ENCODE measurements at places on chromosomes 7 and 10. TPM values are rescaled to one million over a fixed set of nuclear protein-coding genes. Genes with fewer than 3 reads are reported as not detected.
A peak's percentile ranks its signal among the peaks of the same experiment; 100 is the strongest.

The NODAL gene
- polyA plus RNA-seq = not detected

The METTL27 gene
- 4.8 TPM for polyA plus RNA-seq

The SSC4D gene
- not detected for polyA plus RNA-seq

The HMX3 gene
- polyA plus RNA-seq = not detected

- no peaks in the 10 kb centered on the region for H3K27me3 ChIP-seq
- no peak overlapping the region for H3K4me3 ChIP-seq
- no peaks in the 10 kb centered on the region for H3K36me3 ChIP-seq
- peak overlapping the region; percentile 36 for H3K27ac ChIP-seq
- H3K4me1 ChIP-seq = peaks cover 14% of the 10 kb centered on the region
These were observed 341.9 kb downstream of the LRMDA start for GRCh38 chr10:75773231-75773780.

DNA sequence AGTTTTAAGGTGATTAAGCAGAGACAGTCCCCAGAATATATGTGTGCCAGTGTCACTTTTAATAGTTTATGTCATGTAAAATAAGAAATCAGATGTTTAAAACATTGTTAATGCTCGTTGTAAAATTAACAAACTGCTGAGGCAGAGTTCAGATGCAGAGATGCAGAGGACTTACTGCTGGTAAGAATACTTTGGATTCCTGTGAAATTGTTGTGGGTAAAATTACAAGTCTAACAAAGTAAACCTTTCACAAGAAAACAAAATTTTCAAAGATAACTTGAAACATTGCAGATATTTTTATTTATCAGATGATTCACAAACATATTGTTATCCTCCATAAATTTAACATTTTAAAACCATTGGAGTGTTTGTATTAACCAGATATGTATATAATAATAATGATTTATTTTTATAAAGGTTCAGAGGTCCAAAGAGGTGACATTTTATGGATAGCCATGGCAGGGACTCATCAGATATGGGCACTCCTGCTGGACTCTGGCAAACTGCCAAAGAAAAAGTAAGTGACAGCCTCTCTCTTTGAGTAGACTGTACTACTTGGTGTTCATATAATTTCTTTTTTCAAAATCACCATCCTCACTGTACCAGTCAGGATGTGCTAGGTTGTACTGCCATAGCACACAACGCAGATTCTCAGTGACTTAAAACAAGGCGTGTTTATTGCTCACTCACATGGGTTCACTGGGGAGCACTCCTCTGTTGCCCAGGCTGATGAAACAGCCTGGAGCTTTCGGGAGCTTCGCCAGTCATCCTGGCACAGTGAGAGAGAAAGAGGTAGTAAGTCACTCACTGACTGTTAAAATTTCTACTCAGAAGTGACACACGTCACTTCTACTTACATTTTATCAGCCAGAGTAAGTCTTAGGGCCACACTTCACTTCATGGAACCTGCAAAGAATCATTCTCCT, 43.5 kb downstream of the NHLRC2 start:
- no peak overlapping the region for H3K27ac ChIP-seq
- no peak for DNase-seq
- no peaks in the 10 kb centered on the region for H3K27me3 ChIP-seq
- H3K4me1 ChIP-seq = no peaks in the 10 kb centered on the region
- H3K4me3 ChIP-seq = no peak overlapping the region

- no peak overlapping the region for H3K27ac ChIP-seq
- no peaks in the 10 kb centered on the region for H3K36me3 ChIP-seq
- no peaks in the 10 kb centered on the region for H3K27me3 ChIP-seq
- peaks cover 45% of the 10 kb centered on the region for H3K4me1 ChIP-seq
These were observed 32.4 kb downstream of the ANXA11 start for GRCh38 chr10:80172896-80173295.

DNA sequence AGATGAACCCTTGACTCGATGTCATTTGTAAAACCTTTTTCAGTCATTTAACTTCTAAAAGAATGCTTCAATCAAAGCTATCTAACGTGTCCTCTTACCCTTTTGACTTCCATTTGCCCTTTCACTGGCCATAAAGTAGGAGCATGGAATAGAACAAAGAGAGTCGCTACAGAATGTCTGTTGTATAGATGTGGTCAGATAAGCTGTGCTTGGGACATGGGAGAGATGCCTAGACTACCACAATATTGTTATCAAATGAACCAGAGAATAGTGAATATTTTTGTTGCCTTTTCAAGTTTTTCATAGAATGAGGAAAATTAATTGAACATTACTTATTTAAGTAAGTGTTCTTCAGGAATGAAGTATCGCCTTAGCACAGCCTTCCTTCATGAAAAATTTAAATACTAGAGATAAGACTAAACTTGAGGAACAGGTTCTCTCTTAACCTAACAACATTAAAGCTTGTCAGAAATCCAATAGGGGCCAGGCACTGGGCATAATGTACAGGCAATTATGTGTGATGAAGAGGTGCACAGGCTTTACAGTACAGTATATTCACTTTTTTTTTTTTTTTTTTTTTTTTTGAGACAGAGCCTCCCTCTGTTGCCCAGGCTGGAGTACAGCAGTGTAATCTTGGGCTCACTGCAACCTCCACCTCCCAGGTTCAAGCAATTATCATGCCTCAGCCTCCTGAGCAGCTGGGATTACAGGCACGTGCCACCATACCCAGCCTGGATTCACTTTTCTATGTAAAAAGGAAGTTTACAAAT, 7.5 kb upstream of the KMT2E start:
- H3K4me1 ChIP-seq = peaks cover 96% of the 10 kb centered on the region
- no peak overlapping the region for H3K4me3 ChIP-seq
- no peak for DNase-seq
- H3K36me3 ChIP-seq = no peaks in the 10 kb centered on the region
- H3K27ac ChIP-seq = peak overlapping the region; percentile 98
- no peaks in the 10 kb centered on the region for H3K27me3 ChIP-seq

Measured in sigmoid colon (tissue), 7 donors.